Epithelial cell of proximal tubule (primary cell): ENCODE measurements at places on chromosomes 2 and 18. TPM values are rescaled to one million over a fixed set of nuclear protein-coding genes. Genes with fewer than 3 reads are reported as not detected.

The DUSP11 gene
- 20.9 and 29.2 TPM in 2 replicates for total RNA-seq

GRCh38 chr18:69785466-69785865 is 162.2 kb downstream of the CD226 start:
- no peak for DNase-seq

The NMS gene
- total RNA-seq, result not detected in 2 replicates

DNA sequence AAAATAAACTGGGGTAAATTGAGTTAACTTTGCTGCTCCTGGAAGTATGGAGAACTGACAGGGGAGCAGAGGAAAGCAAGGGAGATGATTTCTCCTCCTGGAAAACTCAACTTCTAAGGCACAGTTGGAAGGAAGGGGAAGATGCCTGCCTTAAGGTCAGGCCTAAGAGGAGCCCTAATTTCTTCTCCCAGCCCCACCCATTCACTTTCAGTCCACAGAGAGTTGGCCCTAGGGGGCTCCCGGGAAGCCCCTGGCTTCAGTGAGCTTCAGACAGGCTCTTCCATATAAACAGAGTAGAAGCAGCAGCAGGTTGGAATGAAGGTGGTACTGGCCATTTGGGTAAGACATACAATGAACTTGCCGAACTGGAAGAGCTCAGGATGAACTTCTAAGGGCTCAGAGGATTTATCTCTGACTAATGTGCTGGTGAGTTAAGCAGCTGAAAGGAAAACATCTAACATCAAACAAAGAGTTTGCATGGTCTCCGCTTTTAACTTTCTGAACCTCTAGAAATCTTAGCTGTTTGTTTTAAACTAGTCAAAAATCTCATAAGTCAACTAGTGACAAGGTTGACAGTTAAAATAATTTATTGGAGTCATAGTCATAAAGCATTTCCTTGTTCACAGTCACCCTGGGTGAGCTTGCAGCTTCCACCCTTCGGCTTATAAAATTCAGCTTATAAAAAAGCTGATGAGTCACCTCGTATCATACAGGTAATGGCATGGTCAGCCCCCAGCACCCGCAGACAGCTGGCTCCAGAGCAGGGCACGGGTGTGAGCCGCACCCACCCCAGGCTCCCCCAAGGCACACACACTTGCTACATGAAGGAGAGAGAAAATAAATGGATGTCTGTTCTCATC is 9.8 kb downstream of the MALL start:
- DNase-seq, result no peak

The INPP5D gene
- total RNA-seq, result 0.80 and 1.8 TPM in 2 replicates
